ENCODE measurements at places on chromosomes 3 and 15. TPM values are rescaled to one million over a fixed set of nuclear protein-coding genes. Genes with fewer than 3 reads are reported as not detected.
A peak's percentile ranks its signal among the peaks of the same experiment; 100 is the strongest.

DNA sequence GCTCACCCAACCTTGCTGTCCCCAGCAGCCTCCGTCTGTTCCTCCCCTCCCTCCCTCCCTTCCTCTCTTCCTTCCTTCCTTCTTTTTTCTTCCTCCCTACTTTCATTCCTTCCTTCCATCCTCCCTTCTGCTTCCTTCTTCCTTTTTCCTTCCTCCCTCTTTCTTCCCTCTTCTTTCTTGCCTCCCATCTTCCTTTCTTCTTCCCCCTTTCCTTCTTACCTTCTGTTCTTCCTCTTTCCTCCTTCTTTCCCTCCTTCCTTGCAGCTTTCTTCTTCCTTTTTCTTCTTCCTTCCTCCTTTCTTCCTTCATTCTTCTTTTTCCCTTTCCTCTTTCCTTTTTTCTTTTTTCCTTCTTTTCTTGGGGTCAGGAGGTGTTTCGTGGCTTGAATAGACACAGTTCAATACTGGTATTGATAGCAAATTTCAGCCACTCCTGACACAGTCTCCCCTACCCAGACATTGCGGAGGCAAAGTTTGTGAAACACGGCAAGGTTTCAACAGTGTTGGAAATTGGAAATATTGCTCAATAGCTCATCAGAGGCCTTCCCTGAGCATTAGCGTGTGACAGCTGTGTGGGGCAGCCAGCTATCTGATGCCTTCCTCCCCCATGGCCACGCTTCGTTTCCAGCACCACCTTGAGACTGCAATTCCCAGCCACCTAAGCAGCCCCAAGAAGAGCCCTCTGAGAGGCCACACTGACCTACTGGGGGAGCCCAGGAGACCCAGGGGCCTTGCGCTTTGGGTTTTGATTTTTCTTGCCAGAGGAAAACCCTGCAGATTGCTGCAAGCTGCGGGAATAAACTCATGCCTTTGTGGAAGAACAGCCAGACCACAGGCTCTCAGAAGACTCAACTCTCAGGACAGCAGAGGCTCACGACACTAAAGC, 82.2 kb downstream of the KLF15 start:
- no peak for DNase-seq

DNA sequence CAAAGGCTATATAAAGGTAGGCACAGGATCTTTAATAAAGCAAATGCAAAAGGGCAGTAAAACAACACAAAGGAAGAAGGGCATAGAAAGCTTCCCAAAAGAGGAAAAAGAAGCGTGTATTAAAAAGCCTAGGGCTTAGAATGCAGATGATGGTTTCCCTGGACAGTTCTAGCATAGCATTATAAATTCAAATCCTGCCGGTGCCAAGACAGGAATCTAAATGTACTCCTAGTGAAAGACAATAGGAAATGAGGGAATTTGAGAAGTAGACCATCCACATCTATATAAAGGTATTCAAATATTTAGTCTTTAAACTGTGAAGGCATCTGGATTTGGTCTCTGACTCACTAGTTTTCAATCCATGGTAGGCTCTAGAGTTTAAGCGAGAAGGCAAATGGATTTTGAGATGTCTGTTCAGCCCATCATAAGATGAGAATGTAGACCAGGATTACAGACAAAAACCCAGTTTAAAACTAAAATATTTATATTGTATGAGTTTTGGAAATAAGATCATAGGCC, 431.8 kb downstream of the TBL1XR1 start:
- no peak for DNase-seq

GRCh38 chr15:90106522-90107117, 4.4 kb upstream of the IDH2 start:
- DNase-seq: no peak

DNA sequence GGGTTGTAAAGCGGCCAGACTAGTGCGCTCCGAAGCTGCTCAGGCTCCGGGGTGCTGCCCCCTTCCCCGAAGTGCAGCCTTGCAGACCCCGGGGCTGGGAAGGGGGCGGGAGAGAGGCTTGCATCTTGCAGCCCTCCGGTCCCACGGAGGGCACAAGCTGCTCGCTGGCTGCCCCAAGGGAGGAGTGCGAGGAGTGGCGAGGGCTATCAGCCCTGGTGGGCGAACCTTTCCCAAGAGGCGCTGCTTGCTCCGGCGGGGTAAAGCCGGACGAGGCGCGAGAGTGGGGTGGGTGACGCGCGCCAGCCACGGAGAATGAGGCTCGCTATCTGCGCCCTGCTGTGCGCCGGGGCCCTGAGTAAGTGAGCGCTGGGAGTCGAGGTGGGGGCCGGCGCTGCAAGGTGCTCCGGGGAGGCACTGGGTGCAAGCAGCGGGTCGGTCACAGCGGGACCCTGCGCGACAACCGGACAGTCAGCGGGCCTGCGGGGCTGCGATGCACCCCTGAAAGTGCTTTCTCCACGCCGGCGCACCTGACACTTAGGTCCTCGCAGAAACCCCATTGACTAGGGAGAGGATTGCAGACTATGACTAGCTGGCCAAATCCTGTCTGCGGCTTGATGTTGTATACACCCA, 12.7 kb upstream of the TOPBP1 start:
- DNase-seq: no peak

DNA sequence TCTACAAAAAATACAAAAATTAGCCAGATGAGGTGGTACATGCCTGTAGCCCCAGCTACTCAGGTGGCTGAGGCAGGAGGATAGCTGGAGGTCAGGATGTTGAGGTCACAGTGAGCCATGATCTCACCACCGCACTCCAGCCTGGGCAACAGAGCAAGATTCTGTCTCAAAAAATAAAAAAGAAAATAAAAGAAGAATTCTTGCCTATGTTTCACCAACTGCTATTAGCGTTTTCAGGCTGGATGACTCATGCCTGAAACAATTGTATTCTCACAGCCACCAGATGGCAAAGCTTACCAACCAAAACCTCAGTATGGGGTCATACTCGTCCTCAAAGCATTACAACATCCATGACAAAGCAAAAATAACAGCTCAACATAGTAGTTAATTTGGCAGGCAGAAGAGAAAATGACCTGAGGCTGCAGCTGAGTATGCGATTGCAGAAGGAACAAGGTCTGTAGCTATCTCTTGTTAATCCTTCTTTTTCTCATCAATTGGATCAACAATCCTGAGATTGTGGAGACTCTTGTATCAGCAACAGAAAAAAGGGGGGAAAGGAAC, 52.2 kb downstream of the TP53BP1 start:
- peak; percentile 13 for DNase-seq

DNA sequence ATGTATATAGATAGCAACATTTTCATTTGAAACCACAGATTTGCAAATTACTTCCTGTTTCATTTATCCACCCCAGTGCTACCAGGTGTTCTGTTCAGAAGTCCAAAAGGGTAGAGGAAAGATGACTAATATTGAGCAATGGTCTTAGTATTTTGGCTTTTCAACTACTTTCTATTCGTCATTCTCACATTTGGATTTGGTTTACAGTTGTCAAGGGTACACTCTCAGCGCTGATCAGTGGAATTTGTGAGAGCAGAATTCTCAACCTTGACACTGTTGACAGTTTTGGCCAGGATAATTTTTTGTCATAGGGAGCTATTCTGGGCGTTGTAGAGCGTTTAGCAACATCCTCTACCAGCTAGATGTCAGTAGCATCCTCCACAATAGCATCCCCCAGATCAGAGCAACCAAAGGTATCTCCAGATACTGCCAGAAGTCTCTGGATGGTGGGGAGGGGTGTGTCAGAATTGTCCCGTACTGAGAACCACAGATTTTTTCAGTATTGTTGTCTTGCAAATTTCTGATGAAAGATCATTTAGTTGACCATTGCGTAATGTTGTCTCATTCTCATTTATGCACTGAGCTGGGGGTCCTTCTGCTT, 4.2 kb downstream of the HMCES start:
- no peak for DNase-seq

DNA sequence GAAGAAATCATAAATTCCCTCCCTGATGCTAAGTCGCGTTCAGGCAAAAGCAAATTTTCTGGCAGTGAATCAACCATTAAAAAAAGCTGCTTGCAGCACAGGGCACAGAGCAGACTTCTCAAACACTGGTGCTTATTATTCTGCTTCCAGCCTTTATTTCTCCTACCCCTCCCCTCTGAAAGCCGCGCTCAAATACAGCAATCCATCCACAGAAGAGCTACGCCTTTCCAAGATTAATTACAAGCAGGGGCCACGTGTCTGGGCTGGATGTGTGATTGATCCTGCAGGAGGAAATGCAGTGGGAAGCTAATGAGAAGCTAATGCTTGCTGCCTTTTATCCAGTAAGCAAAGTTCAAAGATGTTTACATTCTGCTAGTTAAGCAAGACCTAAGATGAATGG, 134.9 kb upstream of the TOPAZ1 start:
- DNase-seq: no peak

GRCh38 chr15:36332301-36332700, 247.1 kb upstream of the CDIN1 start:
- no peak for DNase-seq

DNA sequence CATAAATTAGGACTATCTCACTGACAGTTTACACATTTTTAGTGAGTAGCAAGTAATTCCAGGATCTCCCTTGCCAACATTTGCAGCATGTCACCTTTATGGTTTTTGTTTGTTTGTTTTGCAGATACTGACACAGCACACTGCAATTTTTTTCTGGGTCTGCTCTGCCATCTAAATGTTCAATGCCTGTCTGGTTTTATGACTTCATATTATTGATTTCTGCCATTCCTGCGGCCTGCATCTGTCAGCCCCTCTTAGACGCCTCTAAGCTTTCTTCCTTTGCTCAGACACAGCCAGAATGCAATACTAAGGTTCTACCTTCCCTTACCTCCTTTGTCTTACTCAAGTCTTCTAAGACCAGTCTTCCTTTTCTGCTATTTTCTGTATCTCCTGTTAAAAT, 321.2 kb upstream of the AZI2 start:
- DNase-seq: no peak

- DNase-seq: no peak
Observed at GRCh38 chr15:60416484-60416883, 18.7 kb upstream of the ANXA2 start.

- no peak for DNase-seq
Observed at GRCh38 chr15:82986442-82986780, 401 bp downstream of the RAMAC start.

DNA sequence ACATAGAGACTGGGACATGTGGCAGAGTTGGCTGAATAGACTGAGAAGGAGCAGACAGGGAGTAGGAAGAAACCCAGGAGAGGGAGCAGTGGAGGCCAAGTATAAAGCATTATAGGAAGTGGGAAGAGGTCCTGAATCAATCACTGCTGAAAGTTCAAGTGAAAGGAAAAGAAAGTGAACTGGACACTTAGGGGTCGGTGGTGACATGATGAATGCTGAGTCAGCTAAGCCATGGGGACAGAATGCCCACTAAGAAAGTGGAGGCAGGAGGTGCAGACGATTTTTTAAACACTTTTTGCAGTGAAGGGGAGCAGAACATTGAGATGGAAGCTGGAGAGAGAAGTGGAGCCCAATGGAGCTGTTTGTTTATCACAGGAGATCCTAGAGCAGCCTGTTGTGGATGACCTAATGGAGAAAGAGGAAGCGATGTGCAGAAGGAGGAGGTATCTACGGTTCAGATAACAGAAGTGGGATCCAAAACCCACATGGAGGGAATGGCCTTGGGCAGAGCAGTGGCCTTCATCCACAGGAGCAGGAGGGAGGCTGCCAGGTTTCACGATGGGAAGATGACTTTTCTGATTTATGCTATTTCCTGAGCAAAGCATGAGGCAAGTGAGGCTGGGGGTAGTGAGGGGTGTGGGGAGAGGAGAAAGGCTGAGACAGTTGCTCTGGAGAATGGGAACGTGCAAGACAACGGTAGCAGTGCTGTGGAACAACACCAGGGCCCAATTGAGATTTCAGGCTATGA, 208.2 kb downstream of the RPLP1 start:
- no peak for DNase-seq

DNA sequence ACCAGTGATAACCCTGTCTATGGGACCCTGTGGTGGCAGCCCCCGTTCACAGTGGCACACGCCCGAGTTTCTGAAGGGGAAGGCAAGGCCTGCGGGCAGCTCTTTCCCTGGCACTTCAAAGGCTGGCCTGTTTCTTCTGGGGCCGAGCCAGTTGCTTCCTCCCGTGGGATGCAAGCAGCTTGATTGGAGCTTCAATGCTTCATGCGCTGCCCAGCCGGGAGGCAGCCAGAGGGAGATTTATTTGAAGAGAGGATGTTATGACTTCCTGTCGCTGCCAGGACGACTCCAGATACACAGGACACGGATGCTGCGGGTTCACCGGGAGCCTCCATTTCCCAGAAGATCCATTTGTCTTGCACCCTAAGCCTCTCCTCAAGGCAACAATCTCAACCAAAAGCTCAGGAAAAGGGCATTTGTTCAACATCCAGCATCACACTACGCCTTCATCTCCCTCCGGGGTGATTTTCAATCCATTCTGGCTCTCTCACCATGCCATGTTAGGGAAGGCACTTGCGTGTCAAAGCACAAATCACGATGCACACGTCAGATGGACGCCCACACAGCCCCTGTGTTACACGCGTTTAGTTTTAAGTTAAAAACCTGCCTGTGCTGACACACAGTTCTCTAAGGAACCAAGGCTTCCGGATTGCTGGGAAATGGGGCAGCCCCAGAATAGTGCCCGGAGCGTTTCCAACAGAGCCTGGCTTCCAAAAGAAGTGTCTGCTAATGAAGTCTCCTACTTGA, 330.2 kb downstream of the OCA2 start:
- no peak for DNase-seq

GRCh38 chr3:127915937-127916493, 983 bp downstream of the KBTBD12 start:
- no peak for DNase-seq

- no peak for DNase-seq
Observed at GRCh38 chr3:18660059-18660458, 234.9 kb upstream of the SATB1 start.

DNA sequence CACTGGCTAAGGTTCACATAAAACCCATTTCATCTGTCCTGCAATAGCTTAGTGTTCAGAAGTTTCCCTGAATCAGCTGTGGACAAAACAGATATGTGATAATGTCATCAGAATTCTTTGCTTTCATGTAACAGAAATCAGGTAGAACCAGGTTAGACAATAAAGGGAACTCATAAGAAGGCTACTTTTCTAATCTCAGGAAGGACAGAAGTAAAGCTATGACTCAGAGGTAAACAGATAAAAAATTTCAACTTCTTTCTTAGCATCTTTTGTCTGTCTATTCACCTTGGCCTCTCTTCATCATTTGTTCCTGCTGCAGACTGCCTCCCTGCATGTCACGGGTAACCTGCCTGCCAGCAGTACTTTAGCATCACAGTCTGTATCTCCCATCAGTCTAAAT, 643.1 kb downstream of the MECOM start:
- no peak for DNase-seq

- DNase-seq: no peak
Observed at GRCh38 chr15:100537331-100537730, 8.6 kb upstream of the CERS3 start.

DNA sequence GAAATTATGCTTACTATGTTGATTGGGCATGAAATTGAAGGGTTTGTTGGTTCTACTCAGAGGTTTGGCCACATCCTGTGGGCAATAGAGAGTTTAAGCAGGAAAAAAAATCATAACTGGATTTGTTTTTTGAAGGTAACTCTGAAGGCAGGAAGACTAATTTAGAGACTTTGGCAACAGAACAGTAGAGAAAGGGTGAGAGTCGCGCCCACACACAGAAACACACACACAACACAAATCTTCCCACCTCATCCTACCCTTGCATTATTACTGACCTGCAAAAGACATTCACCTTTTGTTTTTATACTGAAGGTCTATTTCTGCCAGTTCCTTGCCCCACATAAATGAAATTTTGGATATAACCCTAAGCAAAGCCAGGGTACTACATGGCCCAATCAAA, 270.6 kb downstream of the TBL1XR1 start:
- no peak for DNase-seq

CYP1A1 gene
- polyA plus RNA-seq: not detected

FSTL1 gene
- polyA plus RNA-seq: 571 TPM

TASOR gene
- 36.9 TPM for polyA plus RNA-seq

NR2E3 gene
- 7.4 TPM for polyA plus RNA-seq

RPL35A gene
- polyA plus RNA-seq: 1,909 TPM

SMAD6 gene
- polyA plus RNA-seq: 3.7 TPM

SPTBN5 gene
- 1.9 TPM for polyA plus RNA-seq

GNL3 gene
- 86.8 TPM for polyA plus RNA-seq

All from forelimb muscle (tissue), 1 donor.